ENCODE measurements at places on chromosomes 11 and 22.

DNA sequence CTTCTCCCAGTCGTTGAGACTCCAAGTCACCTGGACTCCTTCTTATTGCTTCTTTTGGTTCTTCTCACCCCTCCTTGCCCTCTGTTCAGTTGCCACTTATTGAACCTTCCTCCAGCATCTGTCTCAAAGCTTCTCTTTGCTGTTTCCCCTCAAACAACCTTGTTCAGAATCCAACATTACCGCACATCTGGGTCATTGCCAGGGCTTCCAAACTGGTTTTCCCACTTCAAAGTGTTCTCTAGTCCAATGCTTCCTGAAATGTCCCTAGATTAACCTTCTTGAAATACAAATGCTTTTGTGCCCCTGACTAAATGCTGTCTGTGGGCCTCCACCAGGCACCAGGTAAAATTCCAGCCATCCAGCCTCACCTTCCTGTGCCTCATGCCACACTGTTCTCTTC is 100.8 kb upstream of the TTC12 start:
- DNase-seq = no peak

GRCh38 chr22:20918663-20919218 is 1.5 kb downstream of the CRKL start:
- no peak for DNase-seq

DNA sequence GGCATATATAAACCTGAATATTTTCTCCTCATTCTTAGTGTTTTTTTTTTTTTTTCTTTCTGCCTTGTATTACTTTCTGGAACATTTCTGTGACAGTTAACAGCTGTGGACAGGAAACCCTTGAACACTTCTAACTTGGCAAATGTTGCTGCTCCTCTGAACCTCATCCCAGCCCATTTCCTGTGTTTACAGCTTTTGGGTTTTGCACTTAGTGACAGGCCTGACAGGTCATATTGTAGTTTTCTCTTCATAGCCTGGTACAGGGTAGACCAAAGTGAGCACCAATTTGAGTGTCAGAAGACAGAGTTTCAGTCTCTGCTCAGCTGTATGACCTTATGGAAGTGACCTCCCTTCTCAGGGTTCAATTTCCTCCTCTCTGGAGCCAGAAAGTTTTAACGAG is 91.6 kb downstream of the STIM1 start:
- no peak for DNase-seq

DNA sequence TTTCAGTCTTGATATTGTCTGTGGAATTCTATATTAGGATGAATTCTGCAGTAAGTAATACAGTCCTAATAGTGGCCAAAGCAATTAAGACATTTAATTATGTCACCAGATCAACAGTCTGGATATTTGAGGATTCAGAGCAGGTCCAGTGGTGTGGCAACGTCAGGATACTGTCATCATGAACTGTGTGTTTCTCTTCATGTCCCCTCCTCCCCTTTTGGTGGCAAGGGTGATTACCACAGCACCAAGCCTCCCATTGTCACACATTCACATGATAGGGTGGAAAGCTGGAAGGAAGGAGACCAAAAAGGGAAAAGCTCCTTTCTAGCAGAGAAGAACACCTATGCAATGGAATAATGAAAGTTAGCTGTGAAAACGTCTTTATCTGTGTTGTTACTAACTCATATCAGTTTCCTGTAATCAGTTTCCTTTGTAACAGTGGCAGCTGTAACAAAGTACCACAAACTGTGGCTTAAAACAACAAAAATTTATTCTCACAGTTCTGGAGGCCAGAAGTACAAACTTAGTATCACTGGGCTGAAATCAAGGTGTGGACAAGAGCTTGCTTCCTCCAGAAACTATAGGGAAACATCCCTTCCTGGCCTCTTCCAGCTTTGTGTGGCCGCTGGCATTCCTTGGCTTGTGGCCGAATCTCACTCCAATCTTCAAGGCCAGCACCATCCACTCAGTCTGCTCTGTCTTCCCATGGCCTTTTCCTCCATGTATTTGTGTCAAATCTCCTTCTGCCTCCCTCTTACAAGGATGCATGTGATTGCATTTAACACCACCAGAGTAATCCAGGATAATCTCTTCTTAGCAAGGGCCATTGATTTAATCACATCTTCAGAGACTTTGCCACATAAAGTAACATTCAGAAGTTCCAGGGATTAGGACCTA is 6.5 kb upstream of the RBM14 start:
- DNase-seq = no peak

GRCh38 chr11:1479006-1479677 is 7.4 kb downstream of the MOB2 start:
- no peak for DNase-seq

- peak; percentile 18 for DNase-seq
These were observed 13.0 kb upstream of the EIF3D start for GRCh38 chr22:36541831-36542411.

DNA sequence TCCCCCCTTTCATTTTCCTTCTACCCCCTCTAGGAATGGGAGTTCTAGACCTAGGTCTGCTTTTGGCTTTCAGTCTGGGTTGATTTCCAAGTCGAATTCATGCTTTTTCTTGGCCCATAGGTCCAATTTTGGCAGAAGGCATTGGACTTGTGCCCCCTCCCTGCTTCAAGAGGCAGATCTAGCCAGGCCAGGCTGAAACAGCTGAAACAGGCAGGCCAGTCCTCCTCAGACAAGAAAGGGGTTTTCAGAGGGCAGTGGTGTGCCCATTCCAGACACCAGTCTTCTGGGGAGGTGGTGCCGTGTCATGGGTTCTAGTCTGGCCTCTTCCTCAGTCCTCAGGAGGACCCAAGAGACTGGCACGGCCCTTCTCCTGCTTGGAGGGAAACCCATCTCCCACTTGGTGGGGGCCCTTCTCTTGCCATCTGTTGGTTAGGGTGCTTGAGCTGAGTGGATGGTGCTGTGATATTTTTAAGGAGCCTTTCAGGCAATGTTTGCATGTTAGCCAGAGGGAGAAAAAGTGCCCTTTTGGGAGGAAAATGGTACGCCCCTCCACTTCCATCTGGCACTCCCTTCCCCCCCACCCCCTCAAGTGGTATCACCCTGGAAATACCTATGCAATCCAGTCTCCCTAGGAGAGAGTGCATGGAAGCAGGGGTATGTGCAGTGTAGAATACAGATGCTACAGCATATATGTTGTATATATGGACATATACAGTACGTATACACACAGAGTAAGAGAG is 53.6 kb downstream of the SYT13 start:
- DNase-seq = no peak

GRCh38 chr11:45802531-45803317 is 2.2 kb upstream of the SLC35C1 start:
- no peak for DNase-seq

DNA sequence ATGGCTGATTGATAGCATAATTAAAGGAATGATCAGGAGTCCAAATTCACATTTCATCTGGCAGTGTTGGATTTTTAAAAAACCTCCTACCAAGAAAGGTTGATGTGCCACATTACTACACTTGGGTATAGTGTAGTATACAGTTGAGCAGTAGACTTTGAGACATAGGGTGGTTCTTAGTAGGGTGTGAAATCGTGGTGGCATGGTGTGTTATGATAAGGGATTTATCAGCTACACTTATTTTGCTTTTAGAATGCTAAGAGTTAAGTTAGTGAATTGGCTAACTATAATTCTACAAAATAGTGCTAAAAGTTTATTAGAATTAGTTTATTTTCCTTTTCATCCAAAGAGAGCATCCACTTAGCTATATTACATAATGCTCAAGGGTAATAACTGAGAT is 13.1 kb downstream of the TBCEL start:
- no peak for DNase-seq

- DNase-seq = no peak
These were observed 11.5 kb upstream of the TPP1 start for GRCh38 chr11:6630632-6631291.

DNA sequence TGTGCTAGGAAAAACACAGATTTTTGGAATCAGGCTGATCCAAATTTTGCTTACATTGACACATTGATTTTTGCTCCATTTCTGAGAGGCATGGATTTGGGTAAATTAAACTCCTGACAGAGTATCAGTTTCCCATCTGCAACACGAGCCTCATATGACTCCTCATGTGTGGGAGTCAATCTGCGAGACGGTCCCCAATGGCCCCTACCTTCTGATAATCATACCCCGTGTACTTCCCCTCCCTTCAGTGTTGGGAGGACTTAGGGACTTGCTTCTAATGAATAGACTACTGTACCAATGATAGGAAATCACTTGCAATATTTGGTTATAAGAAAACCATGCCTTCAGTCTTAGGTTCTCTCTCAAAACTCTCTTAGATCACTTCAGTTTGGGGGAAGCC is 302.7 kb downstream of the ETS1 start:
- DNase-seq = no peak

- no peak for DNase-seq
These were observed 6.5 kb downstream of the MTMR2 start for GRCh38 chr11:95917193-95918036.

Data from stimulated activated CD4-positive, alpha-beta T cell treated with anti-CD3 and anti-CD28 coated beads, Interleukin-12 subunit alpha, Interleukin-12 subunit beta, amount 100 ng/mL, for 24 hours (primary cell).